IPS-NIHi11 (cell line): ENCODE measurements at places on chromosomes 2 and 18.

DNA sequence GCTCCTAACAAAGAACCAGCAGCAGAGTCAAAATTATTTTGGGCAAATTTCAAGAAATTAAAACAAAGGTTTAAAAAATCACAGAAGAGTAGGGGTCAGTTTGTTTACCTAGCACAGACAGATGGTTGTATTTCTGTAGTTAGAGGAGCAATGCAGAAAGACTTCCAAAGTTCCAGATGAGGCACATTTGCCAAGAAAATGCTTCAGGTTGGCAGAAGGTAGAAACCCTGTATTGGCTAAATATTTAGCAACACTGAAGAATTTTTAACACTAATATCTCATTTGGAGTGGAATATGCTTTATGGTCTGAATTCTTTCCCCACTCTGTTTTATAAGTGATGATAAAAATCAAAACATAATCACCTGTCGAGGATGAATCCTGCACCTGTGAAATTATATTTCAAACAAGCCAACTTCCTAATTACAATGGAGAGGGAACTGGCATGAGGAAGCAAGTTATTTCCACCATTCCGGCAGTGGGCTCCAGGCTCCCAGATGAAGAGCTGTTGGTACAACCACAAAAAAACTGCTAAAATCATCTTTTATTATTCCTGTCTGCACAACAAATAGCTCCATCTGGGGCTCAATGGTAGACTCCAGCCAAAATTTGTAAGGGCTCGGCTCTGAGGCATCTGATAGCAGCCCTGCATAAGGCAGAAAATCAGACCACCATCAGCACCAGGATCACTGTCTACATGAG lies 286.5 kb upstream of the REV1 start:
- no peak for DNase-seq

GRCh38 chr2:198615972-198616371 lies 811.6 kb downstream of the PLCL1 start:
- DNase-seq: no peak

- peak; percentile 82 for DNase-seq
These were observed 45.2 kb downstream of the ST3GAL5 start for GRCh38 chr2:85843543-85843942.

DNA sequence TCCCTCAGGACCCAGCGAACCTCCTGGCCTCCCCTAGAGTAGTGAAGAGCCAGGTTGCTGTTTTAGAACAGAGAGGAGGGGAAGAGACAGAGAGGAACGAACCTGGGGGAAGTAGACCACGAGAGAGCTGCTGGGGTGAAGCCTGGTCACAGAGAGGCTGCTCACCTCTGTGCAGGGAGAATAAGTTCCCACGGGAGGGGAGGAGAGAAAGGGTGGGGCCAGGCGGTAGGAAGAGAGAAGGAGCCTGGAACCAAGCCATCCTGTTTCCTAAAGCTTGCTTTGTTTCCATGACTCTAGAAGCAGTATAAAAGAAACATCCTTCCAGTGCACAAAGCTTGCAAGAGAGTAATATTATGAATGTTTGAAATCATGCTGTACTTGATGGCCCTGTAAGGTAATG lies 147.9 kb downstream of the MYT1L start:
- no peak for DNase-seq

DNA sequence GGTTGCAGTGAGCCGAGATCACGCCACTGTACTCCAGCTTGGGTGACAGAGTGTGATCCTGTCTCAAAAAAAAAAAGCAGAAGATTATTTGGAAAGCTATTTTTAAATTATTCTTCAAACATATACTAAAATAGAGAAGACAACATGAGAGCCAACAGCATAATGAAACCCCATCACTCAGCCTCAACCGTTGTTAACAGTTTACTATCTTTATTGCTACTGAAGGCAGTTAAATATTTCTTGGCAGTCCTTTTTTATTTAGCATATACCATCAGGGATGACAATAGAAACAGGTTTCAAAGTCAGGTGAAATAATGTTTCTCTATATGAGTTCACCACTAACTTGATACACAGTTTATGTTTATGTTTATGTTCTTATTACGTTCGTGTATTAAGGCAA lies 157.2 kb downstream of the NEDD4L start:
- no peak for DNase-seq
